Sigmoid colon (tissue), 7 donors: ENCODE measurements at places on chromosomes 11 and 22. TPM values are rescaled to one million over a fixed set of nuclear protein-coding genes. Genes with fewer than 3 reads are reported as not detected.

DNA sequence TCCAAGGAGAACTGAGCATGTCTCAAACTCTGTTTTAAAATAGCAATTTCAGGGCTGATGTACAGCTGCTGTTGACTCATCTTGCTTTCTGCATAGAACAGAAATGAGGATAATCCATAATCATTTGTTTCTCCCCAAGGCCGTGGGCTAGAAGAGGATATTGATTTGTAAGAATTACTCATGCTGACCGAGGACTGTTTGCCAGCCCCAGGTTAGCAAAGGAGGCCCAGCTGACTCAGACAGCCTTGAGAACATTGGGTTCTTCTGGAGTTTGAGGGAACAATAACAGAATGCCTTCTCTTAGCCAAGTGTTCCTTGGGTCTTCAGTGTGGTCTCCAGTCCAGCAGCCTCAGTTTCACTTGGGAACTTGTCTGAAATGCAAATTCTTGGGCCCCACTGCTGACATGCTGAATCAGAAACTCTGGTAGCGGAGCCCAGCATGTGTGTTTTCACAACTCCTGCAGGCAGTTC lies 92.0 kb downstream of the ZC3H12C start:
- H3K4me1 ChIP-seq, result no peaks in the 10 kb centered on the region
- no peaks in the 10 kb centered on the region for H3K27me3 ChIP-seq
- H3K27ac ChIP-seq, result no peak overlapping the region
- DNase-seq, result no peak
- H3K4me3 ChIP-seq, result no peak overlapping the region
- H3K36me3 ChIP-seq, result no peaks in the 10 kb centered on the region

DNA sequence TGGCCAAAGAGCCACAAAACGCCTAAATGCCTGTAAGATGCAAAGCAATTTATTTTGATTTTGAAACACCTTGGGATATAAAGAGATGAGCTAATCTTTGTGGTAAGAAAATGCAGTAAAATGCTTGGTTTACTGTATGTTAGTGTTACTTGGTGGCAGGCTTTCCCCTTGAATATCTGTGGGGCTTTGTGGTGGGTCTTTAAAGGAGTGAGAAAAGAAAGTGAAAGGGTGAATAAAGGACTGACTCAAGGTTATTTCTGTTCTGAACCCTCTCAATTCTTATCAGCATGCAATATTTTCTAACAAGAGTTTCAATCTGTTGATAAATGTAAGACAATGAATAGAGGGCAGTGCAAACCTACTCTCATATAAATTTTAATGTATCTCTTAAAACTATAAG lies 1555.9 kb upstream of the RAG2 start:
- no peak overlapping the region for H3K4me3 ChIP-seq
- no peaks in the 10 kb centered on the region for H3K4me1 ChIP-seq
- H3K27ac ChIP-seq, result no peak overlapping the region
- no peaks in the 10 kb centered on the region for H3K27me3 ChIP-seq

GRCh38 chr11:35932681-35933319 lies 11.1 kb upstream of the LDLRAD3 start:
- peaks cover 8% of the 10 kb centered on the region for H3K27me3 ChIP-seq
- H3K27ac ChIP-seq, result no peak overlapping the region
- H3K4me3 ChIP-seq, result no peak overlapping the region
- H3K36me3 ChIP-seq, result no peaks in the 10 kb centered on the region
- DNase-seq, result no peak
- no peaks in the 10 kb centered on the region for H3K4me1 ChIP-seq

GRCh38 chr11:62794201-62794775 lies 2.5 kb upstream of the TMEM223 start:
- H3K4me1 ChIP-seq, result peaks cover 29% of the 10 kb centered on the region
- H3K27ac ChIP-seq, result no peak overlapping the region
- no peaks in the 10 kb centered on the region for H3K27me3 ChIP-seq
- DNase-seq, result no peak

DNA sequence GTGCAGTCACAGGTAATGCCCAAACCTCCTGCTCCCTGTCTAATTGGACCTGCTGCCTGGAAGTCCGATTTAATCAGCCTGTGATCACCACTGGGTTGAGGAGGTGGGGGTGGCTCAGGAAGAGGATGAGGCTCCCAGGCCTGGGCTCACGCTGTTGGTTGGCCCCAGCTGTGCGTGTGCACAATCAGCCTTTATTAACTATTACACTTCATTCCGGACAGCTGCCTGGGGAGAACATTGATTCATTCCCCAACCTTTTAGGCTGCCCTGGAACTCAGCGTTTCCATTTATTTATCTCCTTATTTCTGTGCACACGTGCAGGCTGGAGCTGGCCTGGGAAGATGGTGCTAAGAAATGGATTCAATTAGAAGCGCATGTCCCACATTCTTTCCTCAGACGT lies 123.4 kb downstream of the DSCAML1 start:
- H3K36me3 ChIP-seq, result no peaks in the 10 kb centered on the region
- no peak overlapping the region for H3K27ac ChIP-seq
- H3K4me1 ChIP-seq, result no peaks in the 10 kb centered on the region
- H3K4me3 ChIP-seq, result no peak overlapping the region
- DNase-seq, result no peak
- no peaks in the 10 kb centered on the region for H3K27me3 ChIP-seq

- DNase-seq, result no peak
- H3K27me3 ChIP-seq, result no peaks in the 10 kb centered on the region
- no peaks in the 10 kb centered on the region for H3K36me3 ChIP-seq
- H3K4me1 ChIP-seq, result no peaks in the 10 kb centered on the region
- H3K27ac ChIP-seq, result no peak overlapping the region
These were observed 467.6 kb downstream of the NTM start for GRCh38 chr11:131838016-131838415.

- H3K4me3 ChIP-seq, result no peak overlapping the region
- peak; percentile 68 for DNase-seq
- H3K27ac ChIP-seq, result peak overlapping the region; percentile 81
- no peaks in the 10 kb centered on the region for H3K27me3 ChIP-seq
- H3K36me3 ChIP-seq, result no peaks in the 10 kb centered on the region
These were observed 124.4 kb downstream of the TEAD1 start for GRCh38 chr11:12798609-12799011.

GRCh38 chr11:63813563-63814382 lies 517 bp downstream of the SPINDOC start:
- H3K27ac ChIP-seq, result peak overlapping the region; percentile 90
- DNase-seq, result peak; percentile 75
- H3K27me3 ChIP-seq, result no peaks in the 10 kb centered on the region
- H3K36me3 ChIP-seq, result peaks cover 17% of the 10 kb centered on the region
- H3K4me3 ChIP-seq, result peak overlapping the region; percentile 98

- H3K4me3 ChIP-seq, result no peak overlapping the region
- no peaks in the 10 kb centered on the region for H3K36me3 ChIP-seq
- DNase-seq, result no peak
These were observed 3.9 kb downstream of the CDPF1 start for GRCh38 chr22:46246178-46246577.

DNA sequence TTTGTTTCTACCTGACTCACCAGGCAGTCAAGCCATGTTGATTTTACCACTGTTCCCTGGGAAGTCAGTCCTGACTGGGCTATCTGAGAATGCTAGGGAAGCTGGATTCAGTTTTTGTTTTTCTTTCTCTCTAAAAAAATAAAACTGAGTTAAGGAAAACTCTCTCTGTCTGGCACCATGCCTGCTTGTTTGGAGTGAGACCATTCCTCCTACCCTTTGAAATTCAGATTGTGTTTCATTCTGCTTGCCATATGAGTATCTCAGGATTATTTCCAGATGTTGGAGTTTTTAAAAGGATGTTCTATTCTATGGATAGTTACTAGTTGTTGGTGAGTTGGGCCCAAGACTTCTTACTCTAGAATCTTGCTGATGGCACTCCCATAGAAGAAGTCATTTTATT lies 1917.0 kb downstream of the LRRC4C start:
- H3K4me1 ChIP-seq, result no peaks in the 10 kb centered on the region
- H3K36me3 ChIP-seq, result no peaks in the 10 kb centered on the region
- H3K27ac ChIP-seq, result no peak overlapping the region
- H3K27me3 ChIP-seq, result no peaks in the 10 kb centered on the region
- DNase-seq, result no peak

- H3K4me3 ChIP-seq, result no peak overlapping the region
- H3K27me3 ChIP-seq, result no peaks in the 10 kb centered on the region
- no peak for DNase-seq
- H3K4me1 ChIP-seq, result peaks cover 8% of the 10 kb centered on the region
- no peaks in the 10 kb centered on the region for H3K36me3 ChIP-seq
These were observed 1.8 kb upstream of the PKNOX2 start for GRCh38 chr11:125162743-125163142.

GRCh38 chr11:110716361-110716760 lies 4.1 kb upstream of the ARHGAP20 start:
- H3K27ac ChIP-seq, result no peak overlapping the region
- no peaks in the 10 kb centered on the region for H3K27me3 ChIP-seq
- DNase-seq, result no peak
- H3K4me3 ChIP-seq, result no peak overlapping the region
- H3K4me1 ChIP-seq, result no peaks in the 10 kb centered on the region

DNA sequence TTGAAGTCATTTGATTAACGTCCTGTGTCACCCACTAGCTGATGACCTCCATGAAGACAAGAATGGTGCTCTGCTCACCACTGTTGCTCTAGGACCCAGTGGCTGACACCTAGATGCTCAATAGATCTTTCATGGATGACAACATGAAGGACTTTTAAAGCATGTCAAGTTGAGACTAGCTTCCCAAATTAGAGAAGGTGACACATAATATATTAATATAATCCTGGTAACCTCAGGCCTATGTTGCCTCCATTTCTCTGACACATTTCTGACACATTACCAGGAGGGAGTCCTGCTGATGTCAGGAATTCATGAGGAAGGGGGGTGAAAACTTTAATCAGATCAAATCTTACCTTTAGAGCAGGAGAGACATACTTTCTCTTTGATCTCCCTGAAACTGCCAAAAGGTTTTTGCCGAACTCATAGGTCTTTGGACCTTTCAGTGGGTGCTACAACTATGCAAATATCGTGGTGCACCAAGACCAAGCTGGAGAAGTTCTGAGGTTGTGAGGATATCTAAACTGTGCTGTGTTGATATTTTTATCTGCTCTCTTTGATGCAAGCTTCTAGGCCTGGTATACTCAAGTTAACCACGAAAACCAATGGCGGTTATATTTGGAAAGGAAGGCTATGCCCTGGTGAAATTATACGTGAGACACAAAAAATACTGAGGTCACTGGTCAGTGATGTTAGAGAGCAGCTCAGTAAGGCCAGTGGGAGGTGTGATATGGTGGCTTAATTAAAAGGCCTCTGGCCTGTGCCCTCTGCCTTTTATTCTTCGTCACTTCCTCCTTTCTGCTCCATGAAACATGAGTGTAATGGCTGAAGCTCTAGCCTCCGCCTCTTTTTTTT lies 13.2 kb upstream of the AMPD3 start:
- no peaks in the 10 kb centered on the region for H3K4me1 ChIP-seq
- H3K27ac ChIP-seq, result no peak overlapping the region
- no peak overlapping the region for H3K4me3 ChIP-seq
- no peak for DNase-seq
- H3K27me3 ChIP-seq, result no peaks in the 10 kb centered on the region

- H3K4me1 ChIP-seq, result no peaks in the 10 kb centered on the region
- DNase-seq, result no peak
- H3K27ac ChIP-seq, result no peak within 1 kb of the TSS
- no peaks in the 10 kb centered on the region for H3K36me3 ChIP-seq
These were observed at the start of gene MUC15 for GRCh38 chr11:26571861-26572654. Gene MUC15, minus strand, starts transcription at chr11:26572263. Its CDS starts 5,169 bp downstream, at chr11:26567094.

DNA sequence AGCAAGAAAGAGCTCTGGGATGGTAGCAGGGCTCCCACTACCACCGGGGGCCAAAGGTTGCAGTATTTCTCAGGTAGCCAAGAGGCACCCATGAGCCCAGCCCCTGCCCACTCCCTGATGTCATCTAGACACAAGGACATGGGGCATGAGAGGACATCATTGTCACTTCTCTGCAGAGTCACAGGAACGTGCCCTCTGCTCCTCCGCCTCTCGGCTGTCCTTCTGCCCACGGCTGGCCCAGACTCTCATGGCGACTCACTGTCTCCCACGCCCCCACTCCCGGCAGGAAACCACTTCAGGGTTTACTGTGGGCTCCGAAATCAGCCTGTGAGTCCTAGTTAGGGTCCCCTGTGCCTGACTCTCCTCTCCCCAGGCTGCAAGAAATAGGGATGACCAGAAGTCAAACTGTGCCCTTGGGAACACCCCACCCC lies 1.8 kb upstream of the GAL start:
- H3K27ac ChIP-seq, result no peak overlapping the region
- H3K4me3 ChIP-seq, result no peak overlapping the region
- peaks cover 16% of the 10 kb centered on the region for H3K4me1 ChIP-seq
- no peaks in the 10 kb centered on the region for H3K36me3 ChIP-seq
- peaks cover 50% of the 10 kb centered on the region for H3K27me3 ChIP-seq
- peak; percentile 52 for DNase-seq

DNA sequence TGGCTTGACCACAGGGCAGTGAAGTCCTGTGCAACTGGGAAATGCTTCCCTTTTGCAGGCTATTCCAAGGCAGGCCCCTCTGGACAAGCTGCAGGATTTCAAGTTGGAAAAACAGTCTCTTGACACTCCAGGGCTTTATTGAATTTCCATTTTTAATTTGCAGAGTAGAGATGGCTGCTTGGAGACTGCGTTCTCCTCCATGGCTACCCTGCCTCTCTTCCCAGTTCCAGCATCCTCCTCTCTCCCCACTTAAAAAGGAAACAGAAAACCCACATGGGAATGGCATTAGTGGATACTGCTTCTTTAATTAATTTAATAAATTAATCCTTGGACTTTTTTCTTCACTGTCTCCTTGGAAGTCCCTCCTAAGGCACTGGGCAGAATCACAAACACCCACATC lies 115.6 kb downstream of the DSCAML1 start:
- no peak for DNase-seq
- H3K4me1 ChIP-seq, result no peaks in the 10 kb centered on the region
- no peaks in the 10 kb centered on the region for H3K27me3 ChIP-seq
- H3K4me3 ChIP-seq, result no peak overlapping the region
- H3K27ac ChIP-seq, result no peak overlapping the region
- no peaks in the 10 kb centered on the region for H3K36me3 ChIP-seq

DNA sequence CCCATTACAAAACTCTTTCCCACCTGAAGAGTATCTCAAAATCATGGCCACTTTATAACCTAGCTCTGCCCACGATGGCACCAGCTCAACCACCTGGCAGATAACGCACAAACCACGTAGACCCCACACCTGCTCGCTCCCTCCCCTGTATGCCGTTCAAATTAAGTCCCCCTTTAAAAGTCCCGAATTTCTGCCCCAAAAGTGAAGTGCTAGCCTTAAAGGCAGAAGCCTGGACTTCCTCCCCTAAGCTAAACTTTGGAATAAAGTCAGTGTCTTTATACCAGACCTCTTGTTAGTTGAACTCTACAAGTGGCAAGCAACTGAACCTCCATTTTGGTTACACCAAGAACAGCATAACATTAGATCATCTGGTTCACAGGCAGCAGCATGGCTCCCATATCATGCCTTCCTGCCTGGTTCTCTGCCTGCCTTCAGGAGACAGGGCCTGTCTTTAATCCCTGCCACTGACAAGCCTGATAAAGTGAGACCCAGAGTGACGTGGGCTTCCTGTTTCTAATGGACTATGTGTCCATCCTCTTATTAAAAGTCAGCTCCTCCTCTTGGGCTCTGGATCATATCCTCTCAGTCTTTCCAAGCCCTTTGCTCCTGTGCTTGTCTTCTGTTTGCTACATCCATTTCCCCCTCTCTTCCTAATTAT lies 32.6 kb upstream of the NNMT start:
- no peaks in the 10 kb centered on the region for H3K36me3 ChIP-seq
- H3K27ac ChIP-seq, result no peak overlapping the region
- H3K27me3 ChIP-seq, result no peaks in the 10 kb centered on the region
- H3K4me1 ChIP-seq, result peaks cover 40% of the 10 kb centered on the region
- no peak overlapping the region for H3K4me3 ChIP-seq

Gene PDGFB
- total RNA-seq, result 7.8 TPM

Gene MUC5AC
- total RNA-seq, result not detected

Gene SCGB1D2
- total RNA-seq, result not detected

Gene DRD4
- not detected for total RNA-seq

Gene CRYBB1
- not detected for total RNA-seq

Gene SCARF2
- 10.2 TPM for total RNA-seq

Gene GTSE1
- total RNA-seq, result 0.36 TPM

Gene PATE3
- total RNA-seq, result not detected

Gene APOA5
- not detected for total RNA-seq

Gene CRYBB3
- not detected for total RNA-seq

Gene KDELR3
- total RNA-seq, result 5.5 TPM
